ENCODE measurements at places on chromosomes 2 and 18. TPM values are rescaled to one million over a fixed set of nuclear protein-coding genes. Genes with fewer than 3 reads are reported as not detected.
A peak's percentile ranks its signal among the peaks of the same experiment; 100 is the strongest.

The FEV gene
- total RNA-seq, result not detected

The GATA6 gene
- total RNA-seq, result 14.4 TPM

DNA sequence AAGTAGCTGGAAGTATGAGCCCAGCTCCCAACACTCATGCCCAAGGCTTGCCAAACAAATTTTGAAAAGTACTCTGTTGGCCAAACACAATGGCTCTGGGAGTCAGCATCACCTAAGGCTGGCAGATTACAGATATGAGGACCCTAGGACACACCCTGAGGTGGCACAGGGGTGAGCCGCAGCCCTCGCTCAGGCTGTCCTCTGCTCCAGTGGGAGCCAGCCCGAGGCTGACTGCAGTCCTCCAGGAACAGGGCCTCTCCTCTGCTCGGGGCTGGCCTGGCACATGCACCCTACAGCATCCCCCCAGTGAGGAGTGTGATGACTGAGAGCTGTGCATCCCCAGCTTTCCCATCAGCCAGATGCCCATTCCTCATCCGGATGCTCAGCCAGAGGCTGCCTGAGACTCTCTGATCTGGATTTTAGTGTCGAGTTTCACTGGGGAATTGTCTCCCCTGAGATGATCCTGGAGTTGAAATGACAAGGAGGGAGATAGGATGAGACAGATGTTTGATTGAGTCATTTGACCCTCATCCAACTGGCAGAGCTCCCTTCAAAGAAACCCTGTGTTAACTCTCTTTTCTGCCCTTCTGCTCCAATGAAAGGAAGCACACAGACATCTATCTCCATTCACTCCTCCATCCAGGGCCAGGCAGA is 269.3 kb upstream of the NCKAP5 start:
- H3K4me3 ChIP-seq, result no peak overlapping the region
- H3K27ac ChIP-seq, result no peak overlapping the region
- H3K27me3 ChIP-seq, result no peaks in the 10 kb centered on the region
- H3K4me1 ChIP-seq, result no peaks in the 10 kb centered on the region
- DNase-seq, result no peak
- no peaks in the 10 kb centered on the region for H3K36me3 ChIP-seq

DNA sequence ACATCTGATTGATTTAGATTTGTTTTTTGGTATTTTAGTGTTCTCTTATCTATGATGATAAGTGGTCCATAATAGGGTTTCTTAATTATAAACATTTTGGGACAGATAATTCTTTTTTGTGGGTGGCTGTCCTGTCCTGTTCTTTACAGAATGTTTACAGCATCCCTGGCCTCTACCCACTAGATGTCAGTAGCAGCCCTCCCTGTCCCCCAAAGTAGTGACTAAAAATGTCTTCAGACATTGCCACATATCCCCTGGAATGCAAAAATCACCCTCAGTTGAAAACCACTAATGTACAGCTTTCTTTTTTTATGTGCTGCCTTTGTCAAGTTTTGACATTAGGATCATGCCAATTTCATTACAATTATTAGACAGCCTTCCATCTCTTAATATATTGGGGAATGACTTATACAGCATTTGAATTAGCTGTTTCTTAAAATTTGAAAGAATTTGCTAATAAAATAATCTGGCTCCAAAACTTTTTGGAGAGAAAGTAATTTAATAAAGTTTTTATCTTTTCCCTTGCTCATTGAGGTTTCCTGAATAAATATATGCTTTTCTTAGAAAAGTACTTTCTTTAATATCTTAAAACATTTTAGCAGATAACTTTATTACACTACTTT is 19.5 kb downstream of the WIPF1 start:
- no peaks in the 10 kb centered on the region for H3K27me3 ChIP-seq
- no peak for DNase-seq
- H3K36me3 ChIP-seq, result no peaks in the 10 kb centered on the region
- peaks cover 3% of the 10 kb centered on the region for H3K4me1 ChIP-seq

The KIF1A gene
- 1.2 TPM for total RNA-seq

GRCh38 chr2:67311536-67311935 is 85.6 kb upstream of the ETAA1 start:
- H3K4me3 ChIP-seq, result no peak overlapping the region
- no peak overlapping the region for H3K27ac ChIP-seq
- no peaks in the 10 kb centered on the region for H3K4me1 ChIP-seq
- DNase-seq, result no peak

- no peaks in the 10 kb centered on the region for H3K27me3 ChIP-seq
- H3K4me3 ChIP-seq, result no peak overlapping the region
- H3K4me1 ChIP-seq, result no peaks in the 10 kb centered on the region
- H3K36me3 ChIP-seq, result no peaks in the 10 kb centered on the region
Observed at GRCh38 chr18:31819106-31819924, 58.6 kb upstream of the SLC25A52 start.

GRCh38 chr18:59024829-59025228 is 114.9 kb upstream of the SEC11C start:
- DNase-seq, result no peak
- no peaks in the 10 kb centered on the region for H3K36me3 ChIP-seq
- no peaks in the 10 kb centered on the region for H3K27me3 ChIP-seq
- no peak overlapping the region for H3K4me3 ChIP-seq

GRCh38 chr2:233867993-233868532 is at the start of gene MSL3B:
TSS of gene MSL3B (minus strand) at chr2:233868386.
- no peak within 1 kb of the TSS for H3K4me3 ChIP-seq
- no peaks in the 10 kb centered on the region for H3K27me3 ChIP-seq
- DNase-seq, result peak; percentile 26

DNA sequence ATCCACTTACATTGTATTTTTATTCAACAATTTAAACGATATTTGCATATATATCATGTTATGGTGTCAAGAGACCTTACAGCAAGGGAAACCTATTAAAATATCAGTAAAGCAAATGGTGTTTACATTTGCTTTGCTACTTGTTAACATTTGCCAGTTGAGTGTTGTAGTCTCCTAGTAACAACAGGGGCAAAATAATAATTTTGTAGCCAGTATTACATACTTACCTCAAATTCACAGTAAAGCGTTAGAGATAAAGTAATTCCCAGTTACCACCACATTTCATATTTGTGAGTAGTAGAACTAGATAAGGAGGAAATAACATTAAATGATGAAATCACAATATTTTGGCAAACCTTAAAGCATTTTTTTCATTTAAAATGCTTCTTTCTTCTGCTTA is 71.3 kb downstream of the FASTKD2 start:
- no peaks in the 10 kb centered on the region for H3K36me3 ChIP-seq
- H3K4me3 ChIP-seq, result no peak overlapping the region
- no peaks in the 10 kb centered on the region for H3K27me3 ChIP-seq
- no peak overlapping the region for H3K27ac ChIP-seq
- DNase-seq, result no peak

DNA sequence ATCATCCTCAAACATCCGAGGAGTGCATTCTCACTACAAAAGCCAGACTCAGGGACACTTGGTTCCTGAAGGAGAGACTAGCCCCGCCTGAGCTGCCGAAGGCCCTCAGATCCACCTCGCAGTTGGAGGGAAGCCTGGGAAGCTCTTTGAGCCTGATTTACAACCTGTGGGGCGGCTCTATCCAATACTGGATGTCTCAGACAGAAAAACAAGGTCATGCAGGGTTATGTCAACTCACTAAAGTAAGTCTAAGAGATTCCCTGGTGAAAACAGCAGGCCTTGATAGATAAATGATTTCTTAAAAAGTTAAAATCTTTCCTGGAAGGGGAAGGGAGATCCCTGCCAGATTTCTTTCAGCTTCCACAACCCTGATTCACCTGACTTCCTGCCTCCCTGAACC is 284.3 kb downstream of the CYP26B1 start:
- H3K27me3 ChIP-seq, result no peaks in the 10 kb centered on the region
- no peaks in the 10 kb centered on the region for H3K4me1 ChIP-seq
- no peak overlapping the region for H3K4me3 ChIP-seq
- no peak overlapping the region for H3K27ac ChIP-seq

GRCh38 chr18:30987467-30988241 is 54.9 kb downstream of the DSC3 start:
- H3K4me3 ChIP-seq, result no peak overlapping the region
- peaks cover 6% of the 10 kb centered on the region for H3K4me1 ChIP-seq
- H3K27ac ChIP-seq, result no peak overlapping the region

GRCh38 chr2:119316066-119316465 is 50.6 kb downstream of the C2orf76 start:
- no peak overlapping the region for H3K27ac ChIP-seq
- no peaks in the 10 kb centered on the region for H3K27me3 ChIP-seq
- no peak for DNase-seq

The EFR3B gene
- total RNA-seq, result 21.5 TPM

The COL5A2 gene
- 18.7 TPM for total RNA-seq

- no peaks in the 10 kb centered on the region for H3K36me3 ChIP-seq
- no peaks in the 10 kb centered on the region for H3K27me3 ChIP-seq
- H3K4me1 ChIP-seq, result no peaks in the 10 kb centered on the region
- no peak overlapping the region for H3K27ac ChIP-seq
- no peak overlapping the region for H3K4me3 ChIP-seq
- DNase-seq, result no peak
Observed at GRCh38 chr2:50783111-50783510, 248.8 kb downstream of the NRXN1 start.

The RAPGEF4 gene
- 16.2 TPM for total RNA-seq

The KLHL14 gene
- 27.1 TPM for total RNA-seq

The ADAM23 gene
- total RNA-seq, result 3.0 TPM

DNA sequence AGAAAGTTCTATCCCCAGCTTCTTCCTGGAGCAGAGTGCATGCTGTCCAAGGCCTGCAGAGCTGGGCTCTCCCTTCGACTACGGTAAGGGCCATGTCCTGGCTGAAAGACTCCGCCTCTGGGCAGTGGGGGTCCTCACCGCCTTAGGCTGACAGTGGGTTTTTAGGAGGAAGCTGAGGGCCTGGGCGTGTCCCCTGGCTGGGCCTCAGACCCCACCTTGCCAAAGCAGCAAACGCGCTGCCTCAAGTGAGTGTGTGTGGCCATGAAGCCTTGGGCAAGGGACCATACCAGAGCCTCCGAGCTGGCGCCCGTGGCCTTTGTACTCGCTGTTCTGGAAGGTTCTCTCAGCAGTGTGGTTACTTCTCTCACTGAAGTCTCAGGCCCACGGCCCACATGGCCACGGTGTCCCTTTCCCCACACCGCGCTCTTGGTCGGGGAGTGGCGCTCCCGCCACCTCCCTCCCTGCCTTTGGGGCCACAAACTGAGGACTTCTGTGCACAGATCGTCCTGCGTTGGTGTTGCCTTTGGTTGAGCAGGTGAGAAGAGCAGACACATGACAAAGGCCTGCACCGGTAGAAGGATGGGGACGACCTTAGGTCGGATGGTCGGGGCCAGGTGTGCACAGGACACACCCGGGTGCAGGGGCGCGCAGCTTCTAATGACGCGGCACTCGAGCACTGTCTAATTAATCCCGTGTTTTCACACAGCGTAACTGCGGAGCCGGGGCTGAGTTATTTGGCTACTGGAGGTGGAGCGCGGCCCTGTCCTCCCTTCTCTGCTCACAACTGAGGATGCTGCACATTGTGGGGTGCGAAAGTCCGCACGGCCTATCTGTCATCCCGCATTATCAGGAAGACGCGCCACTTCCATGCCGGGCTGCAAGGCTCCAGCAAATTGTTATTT is 121.6 kb downstream of the PTGR3 start:
- DNase-seq, result no peak
- H3K36me3 ChIP-seq, result no peaks in the 10 kb centered on the region
- no peaks in the 10 kb centered on the region for H3K4me1 ChIP-seq
- H3K4me3 ChIP-seq, result no peak overlapping the region

GRCh38 chr2:45211636-45212035 is 202.4 kb upstream of the SIX2 start:
- DNase-seq, result no peak
- no peak overlapping the region for H3K4me3 ChIP-seq
- H3K27me3 ChIP-seq, result no peaks in the 10 kb centered on the region
- no peaks in the 10 kb centered on the region for H3K36me3 ChIP-seq

- no peaks in the 10 kb centered on the region for H3K27me3 ChIP-seq
- no peak for DNase-seq
- no peak overlapping the region for H3K27ac ChIP-seq
- no peaks in the 10 kb centered on the region for H3K4me1 ChIP-seq
- no peak overlapping the region for H3K4me3 ChIP-seq
- H3K36me3 ChIP-seq, result no peaks in the 10 kb centered on the region
Observed at GRCh38 chr2:1601471-1602277, 142.6 kb downstream of the PXDN start.

The IL1RL2 gene
- total RNA-seq, result 6.2 TPM

- H3K27ac ChIP-seq, result no peak overlapping the region
- no peak for DNase-seq
- no peaks in the 10 kb centered on the region for H3K36me3 ChIP-seq
- H3K4me1 ChIP-seq, result peaks cover 5% of the 10 kb centered on the region
- H3K27me3 ChIP-seq, result no peaks in the 10 kb centered on the region
Observed at GRCh38 chr2:160257041-160257742, 57.1 kb upstream of the ITGB6 start.

The REG3A gene
- total RNA-seq, result not detected

DNA sequence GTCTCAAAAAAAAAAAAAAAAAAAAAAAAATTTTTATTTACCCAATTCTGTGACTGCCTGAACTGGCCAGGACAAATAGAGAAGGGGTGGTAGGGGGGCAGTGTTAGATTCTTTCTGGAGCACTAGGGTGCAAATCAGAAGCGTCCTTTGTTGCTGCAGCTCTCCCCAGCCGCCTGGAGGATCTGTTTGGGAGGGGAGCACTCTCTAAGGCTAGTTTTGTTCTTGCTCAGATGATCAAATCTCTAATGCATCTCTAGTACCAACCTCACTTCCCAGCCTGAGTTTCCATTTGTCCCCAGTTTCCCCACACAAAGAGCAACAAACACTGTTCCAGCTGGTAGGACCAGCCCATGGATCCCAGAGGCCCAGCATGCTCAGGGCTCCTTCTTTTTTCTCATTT is 83.0 kb downstream of the GBX2 start:
- H3K4me3 ChIP-seq, result no peak overlapping the region
- H3K36me3 ChIP-seq, result no peaks in the 10 kb centered on the region
- no peak for DNase-seq
- H3K27ac ChIP-seq, result no peak overlapping the region

The FOSL2 gene
- total RNA-seq, result 30.7 TPM

DNA sequence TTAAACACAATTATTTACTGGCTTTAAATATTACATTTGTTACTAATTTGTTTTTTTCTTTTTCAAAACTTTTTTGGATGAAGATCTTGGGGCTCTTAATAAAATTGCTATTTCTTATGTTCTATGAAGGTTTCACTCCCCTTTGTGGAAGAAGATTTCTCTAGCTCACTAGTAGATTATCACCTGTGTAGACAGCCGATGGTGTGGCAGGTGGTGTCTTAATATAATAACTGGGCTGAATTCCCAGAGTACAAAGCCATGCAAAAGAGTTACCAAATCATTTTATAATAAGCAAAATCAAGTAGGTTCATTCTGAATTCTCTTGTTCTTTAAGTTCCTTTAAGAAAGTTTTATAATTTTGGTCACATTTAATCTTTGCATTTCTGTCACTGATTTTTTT is 233.7 kb downstream of the CCDC102B start:
- H3K27ac ChIP-seq, result no peak overlapping the region
- no peaks in the 10 kb centered on the region for H3K4me1 ChIP-seq
- no peak for DNase-seq
- no peaks in the 10 kb centered on the region for H3K27me3 ChIP-seq
- no peaks in the 10 kb centered on the region for H3K36me3 ChIP-seq

The CCDC148 gene
- total RNA-seq, result 6.6 TPM
